ENCODE measurements at places on chromosomes 2 and 18. TPM values are rescaled to one million over a fixed set of nuclear protein-coding genes. Genes with fewer than 3 reads are reported as not detected.
A peak's percentile ranks its signal among the peaks of the same experiment; 100 is the strongest.

DNA sequence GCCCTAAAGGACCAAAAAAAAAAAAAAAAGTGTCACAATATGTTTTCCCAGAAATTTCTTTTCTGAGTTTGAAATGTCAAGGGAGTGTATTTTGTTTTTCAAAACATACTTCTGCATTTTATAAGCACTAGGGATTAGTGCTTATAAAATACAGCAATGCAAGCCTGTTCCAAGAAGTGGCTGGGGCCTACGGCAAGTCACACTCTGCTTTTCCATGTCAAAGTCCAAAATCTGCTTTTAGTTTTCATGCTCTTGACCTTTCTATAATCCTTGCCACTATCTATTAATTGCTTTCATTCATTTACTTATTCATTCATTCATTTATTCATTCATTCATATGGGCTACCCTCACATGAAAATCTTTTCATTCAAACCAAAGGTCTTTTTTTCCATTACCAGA lies 100.1 kb upstream of the UXS1 start:
- H3K36me3 ChIP-seq = no peaks in the 10 kb centered on the region
- no peak overlapping the region for H3K27ac ChIP-seq
- H3K27me3 ChIP-seq = no peaks in the 10 kb centered on the region
- no peak for DNase-seq
- no peaks in the 10 kb centered on the region for H3K4me1 ChIP-seq

DNA sequence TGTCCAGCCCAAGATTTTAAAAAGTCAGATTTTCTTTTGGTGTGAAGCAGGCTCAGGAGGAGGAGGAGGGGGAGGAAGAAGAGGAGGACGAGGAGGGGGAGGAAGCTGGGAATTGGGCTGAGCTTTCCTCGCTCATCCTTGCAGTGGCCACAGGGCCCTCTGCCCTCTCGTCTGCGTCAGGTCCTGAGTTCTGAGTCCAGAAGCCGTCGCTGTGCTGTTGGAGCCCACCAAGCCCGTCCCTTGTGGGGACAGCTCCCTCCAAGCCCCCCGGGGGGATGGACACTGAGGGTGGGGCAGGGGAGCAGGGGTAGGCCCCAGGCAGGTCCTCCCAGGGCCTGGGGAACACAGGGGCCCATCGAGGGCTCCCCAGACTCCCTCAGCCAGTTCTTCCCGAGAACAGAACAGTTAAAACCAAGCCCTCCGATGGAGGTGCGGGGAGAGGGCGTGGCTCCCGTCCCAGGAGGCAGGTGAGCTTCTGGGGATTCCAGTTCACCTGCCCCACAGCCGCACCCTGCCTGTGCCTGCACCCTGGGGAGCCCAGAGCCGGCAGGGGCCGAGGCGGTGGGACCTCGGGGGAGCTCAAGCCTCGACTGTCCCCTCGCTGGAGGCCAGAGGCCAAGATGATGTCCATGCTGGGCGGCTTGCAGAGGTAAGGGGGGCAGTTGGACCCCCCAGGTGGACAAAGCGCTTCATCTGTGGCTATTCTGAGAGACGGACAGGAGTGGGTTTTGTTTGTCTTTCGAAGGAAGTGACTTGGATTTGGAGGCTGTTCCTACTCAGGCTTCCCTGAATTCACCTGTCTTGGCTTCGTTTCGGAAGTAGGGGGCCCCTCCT lies at the start of gene GAL3ST2:
GAL3ST2 (plus strand) TSS at position 487 of the 834 bp plus-strand sequence; CDS start at position 621, 134 bp downstream.
- no peak within 1 kb of the TSS for H3K27ac ChIP-seq
- no peaks in the 10 kb centered on the region for H3K36me3 ChIP-seq
- no peak for DNase-seq
- peaks cover 6% of the 10 kb centered on the region for H3K4me1 ChIP-seq
- no peaks in the 10 kb centered on the region for H3K27me3 ChIP-seq
- no peak within 1 kb of the TSS for H3K4me3 ChIP-seq

DNA sequence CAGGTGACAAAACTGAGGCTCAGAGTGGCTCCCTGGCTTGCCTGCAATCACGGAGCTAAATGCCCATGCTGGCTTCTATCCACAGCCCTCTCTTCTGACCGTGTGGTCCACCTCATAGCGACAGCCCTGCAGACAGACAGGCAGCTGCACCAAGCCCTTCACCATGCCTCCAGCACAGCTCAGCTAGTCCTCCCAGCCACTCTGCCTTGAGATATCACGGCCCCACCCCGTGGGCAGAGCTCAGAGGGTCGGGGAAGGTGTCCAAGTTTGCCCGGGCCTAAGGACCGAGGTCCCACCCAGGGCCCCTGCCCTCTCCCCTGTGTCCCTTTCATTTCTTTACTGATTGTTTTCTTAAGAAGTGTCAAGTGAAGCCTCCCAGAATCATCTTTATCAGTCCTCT lies 128.2 kb upstream of the GLI2 start:
- no peaks in the 10 kb centered on the region for H3K4me1 ChIP-seq
- no peaks in the 10 kb centered on the region for H3K36me3 ChIP-seq
- no peak overlapping the region for H3K4me3 ChIP-seq
- no peak overlapping the region for H3K27ac ChIP-seq
- peaks cover 39% of the 10 kb centered on the region for H3K27me3 ChIP-seq
- DNase-seq = no peak

DNA sequence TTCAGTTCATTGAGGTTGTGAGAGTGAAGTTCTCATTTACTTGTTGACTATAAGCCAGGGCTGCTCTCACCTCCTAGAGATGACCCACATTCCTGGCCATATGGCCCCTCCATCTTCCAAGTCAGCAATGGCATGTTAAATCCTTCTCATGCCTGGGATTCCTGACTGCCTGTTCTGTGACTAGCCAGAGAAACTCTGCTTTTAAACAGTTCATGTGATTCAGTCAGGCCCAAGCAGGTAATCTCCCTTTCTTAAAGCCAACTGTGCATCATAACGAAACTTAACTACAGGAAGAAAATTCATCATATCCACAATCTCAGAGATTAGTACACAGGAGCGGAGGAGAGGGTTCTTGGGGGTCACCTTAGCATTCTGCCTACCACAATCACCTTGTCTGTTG lies 11.5 kb downstream of the DPP4 start:
- no peak for DNase-seq
- no peaks in the 10 kb centered on the region for H3K36me3 ChIP-seq
- H3K4me1 ChIP-seq = no peaks in the 10 kb centered on the region

DNA sequence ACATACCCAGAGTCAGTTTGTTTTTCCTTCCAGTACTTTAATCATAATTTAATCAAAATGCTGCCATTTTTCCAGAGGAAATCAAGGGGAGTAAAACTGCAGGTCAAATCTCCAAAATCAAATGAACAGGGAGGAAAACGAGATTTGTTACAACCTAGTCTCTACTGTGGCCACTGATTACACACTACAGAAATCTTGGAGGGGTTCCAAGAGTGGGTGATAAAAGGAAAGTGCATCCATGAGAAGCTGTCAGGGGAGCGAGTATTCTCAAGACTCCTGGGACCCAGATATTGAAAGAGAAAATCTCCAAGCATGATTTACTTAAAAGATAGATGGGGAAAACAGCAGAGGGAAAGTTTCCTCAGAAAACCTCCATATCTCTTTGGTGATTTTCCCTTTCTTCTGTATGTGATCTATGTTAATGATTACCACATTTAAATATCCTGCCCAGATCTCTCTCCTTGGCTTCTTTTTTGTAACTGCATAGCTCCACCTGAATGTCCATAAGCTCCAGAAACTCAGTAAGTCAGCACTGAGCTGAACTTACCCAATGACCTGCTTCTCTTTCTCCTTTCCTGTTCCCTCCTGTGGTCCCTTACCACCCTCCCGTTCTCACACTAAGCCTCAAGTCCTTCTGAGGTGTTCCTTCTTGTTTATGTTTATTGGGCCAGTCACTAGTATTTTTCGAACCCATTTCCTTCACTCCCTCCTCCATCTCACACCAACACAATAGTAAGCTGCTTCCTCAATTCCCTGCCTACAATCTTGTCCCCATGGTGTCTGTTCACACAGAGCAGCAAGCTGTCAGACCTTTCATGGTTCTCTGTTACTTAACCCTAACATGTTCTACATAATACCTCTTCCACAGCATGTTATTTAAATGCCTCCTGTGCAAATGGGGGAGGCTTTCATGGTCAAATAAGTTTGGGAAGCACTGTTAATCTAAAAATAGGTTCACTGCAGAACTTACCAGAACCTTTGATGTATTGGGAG lies 73.9 kb upstream of the TWSG1 start:
- H3K4me3 ChIP-seq = no peak overlapping the region
- H3K4me1 ChIP-seq = no peaks in the 10 kb centered on the region
- H3K27me3 ChIP-seq = no peaks in the 10 kb centered on the region
- no peak overlapping the region for H3K27ac ChIP-seq
- DNase-seq = peak; percentile 29
- peaks cover 7% of the 10 kb centered on the region for H3K36me3 ChIP-seq

DNA sequence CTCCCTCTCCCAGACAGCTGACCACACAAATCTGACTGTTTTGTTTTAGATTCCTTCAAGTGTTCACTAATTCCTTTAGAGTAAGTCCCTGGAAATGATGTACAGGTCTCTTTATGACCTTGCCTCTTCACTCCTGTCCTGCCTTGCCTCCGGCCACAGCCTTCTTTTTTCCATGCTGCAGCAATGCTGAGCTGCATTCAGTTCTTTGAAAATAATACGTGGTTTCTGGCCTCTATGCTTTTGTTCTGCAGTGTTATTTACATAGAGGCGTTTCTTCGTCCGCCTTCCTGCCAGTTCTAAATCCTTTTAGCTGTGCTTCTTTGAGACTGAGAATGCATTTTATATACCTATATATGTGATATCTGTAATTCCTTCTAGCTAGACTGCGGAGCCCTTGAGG lies 87.2 kb downstream of the PPP1R1C start:
- H3K27me3 ChIP-seq = no peaks in the 10 kb centered on the region
- H3K36me3 ChIP-seq = no peaks in the 10 kb centered on the region
- H3K4me3 ChIP-seq = no peak overlapping the region
- no peaks in the 10 kb centered on the region for H3K4me1 ChIP-seq
- H3K27ac ChIP-seq = no peak overlapping the region

DNA sequence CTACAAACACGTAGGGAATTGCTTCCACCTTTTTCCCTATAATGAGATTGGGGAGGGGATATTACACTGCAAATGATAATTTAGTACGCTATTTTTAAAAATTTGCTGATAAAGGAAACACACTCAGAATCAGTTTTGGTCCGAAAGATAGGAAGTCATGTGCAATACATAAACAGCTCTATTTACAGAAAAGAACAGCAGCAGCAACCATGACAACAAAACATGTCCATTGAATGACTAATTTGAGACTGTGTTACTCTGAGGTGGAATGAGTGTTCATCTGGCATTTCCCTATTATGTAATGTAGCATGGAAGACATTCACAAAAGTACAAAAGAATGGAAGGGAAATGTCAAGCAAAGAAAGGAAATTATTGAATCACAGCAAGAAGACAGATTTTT lies 337.2 kb downstream of the NBAS start:
- H3K4me1 ChIP-seq = no peaks in the 10 kb centered on the region
- DNase-seq = peak; percentile 87
- H3K36me3 ChIP-seq = no peaks in the 10 kb centered on the region
- no peaks in the 10 kb centered on the region for H3K27me3 ChIP-seq
- H3K4me3 ChIP-seq = no peak overlapping the region
- H3K27ac ChIP-seq = no peak overlapping the region

DNA sequence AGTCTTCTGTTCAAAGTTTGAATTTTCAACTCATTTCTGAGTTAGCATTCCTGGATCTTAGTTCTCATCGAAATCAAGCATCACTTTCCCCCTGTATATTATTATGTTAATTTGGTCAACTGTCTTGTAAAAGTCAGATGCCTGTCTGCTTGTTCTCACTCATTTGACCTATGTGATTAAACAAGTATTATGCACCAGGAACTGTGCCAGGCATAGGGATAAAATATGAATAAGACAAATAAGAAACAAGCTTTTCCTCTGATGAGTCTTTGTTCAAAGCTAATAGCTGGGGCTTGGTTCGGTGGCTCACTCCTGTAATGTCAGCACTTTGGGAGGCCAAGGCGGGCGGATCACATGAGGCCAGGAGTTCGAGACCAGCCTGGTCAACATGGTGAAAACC lies 19.7 kb upstream of the EMILIN2 start:
- H3K36me3 ChIP-seq = no peaks in the 10 kb centered on the region
- peak; percentile 27 for DNase-seq
- no peaks in the 10 kb centered on the region for H3K27me3 ChIP-seq
- peak overlapping the region; percentile 60 for H3K27ac ChIP-seq
- peaks cover 6% of the 10 kb centered on the region for H3K4me1 ChIP-seq
- no peak overlapping the region for H3K4me3 ChIP-seq

DNA sequence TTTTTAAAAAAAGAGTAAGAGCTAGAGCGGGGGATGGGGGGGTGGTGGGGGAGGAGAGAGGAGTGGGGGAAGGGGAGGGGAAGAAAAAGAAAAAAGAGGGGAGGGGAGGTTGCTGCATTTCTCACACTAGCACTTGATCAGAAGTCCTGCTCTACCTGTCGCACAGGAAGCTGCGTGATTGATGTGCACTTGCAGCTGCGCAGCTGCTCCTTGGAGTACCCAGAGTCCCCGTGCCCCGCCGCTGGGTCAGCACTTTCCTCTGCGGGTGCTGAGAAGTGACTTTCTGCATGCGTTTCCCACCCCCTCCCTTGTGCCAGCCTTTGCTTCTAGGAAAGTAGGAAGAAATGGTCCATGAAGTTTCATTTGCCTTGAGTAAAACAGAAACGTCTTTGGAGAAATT lies 297.3 kb downstream of the ETAA1 start:
- H3K27me3 ChIP-seq = no peaks in the 10 kb centered on the region
- H3K36me3 ChIP-seq = no peaks in the 10 kb centered on the region
- DNase-seq = peak; percentile 11

GRCh38 chr2:174518395-174518794 lies 31.6 kb upstream of the GPR155 start:
- no peaks in the 10 kb centered on the region for H3K4me1 ChIP-seq
- no peaks in the 10 kb centered on the region for H3K36me3 ChIP-seq
- H3K27me3 ChIP-seq = no peaks in the 10 kb centered on the region
- H3K27ac ChIP-seq = no peak overlapping the region
- DNase-seq = no peak

- no peak for DNase-seq
- no peaks in the 10 kb centered on the region for H3K4me1 ChIP-seq
- peaks cover 18% of the 10 kb centered on the region for H3K27me3 ChIP-seq
- no peak overlapping the region for H3K27ac ChIP-seq
- H3K4me3 ChIP-seq = peak overlapping the region; percentile 55
- H3K36me3 ChIP-seq = no peaks in the 10 kb centered on the region
Measured at GRCh38 chr2:186695081-186695756, 1.4 kb downstream of the FAM171B start.

- H3K27me3 ChIP-seq = peaks cover 16% of the 10 kb centered on the region
- no peak overlapping the region for H3K27ac ChIP-seq
- no peaks in the 10 kb centered on the region for H3K36me3 ChIP-seq
- H3K4me1 ChIP-seq = peaks cover 13% of the 10 kb centered on the region
- no peak overlapping the region for H3K4me3 ChIP-seq
Measured at GRCh38 chr2:70557171-70557838, 3.7 kb upstream of the TGFA start.

DNA sequence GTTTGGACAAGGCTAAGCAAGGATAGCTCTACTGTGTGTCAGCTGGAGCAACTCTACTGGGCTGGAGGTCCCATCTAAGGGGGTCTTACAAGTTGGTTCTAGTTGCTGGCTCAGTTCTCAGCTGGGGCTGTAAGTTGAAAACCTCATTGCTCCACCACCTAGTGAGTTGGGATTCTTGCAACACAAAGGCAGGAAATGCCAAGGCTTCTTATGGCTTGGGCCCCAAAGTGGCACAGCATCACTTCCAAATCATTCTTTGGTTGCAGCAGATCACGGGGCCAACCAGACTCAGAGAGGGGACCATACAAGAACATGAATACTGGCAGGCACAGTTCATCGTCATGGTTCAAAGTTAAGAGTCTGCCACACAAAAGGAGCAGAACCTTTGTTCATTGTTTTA lies 332.7 kb downstream of the LRRTM1 start:
- no peak for DNase-seq
- H3K4me1 ChIP-seq = no peaks in the 10 kb centered on the region
- no peak overlapping the region for H3K27ac ChIP-seq
- H3K4me3 ChIP-seq = no peak overlapping the region

The KCNJ3 gene
- 3.3 TPM for total RNA-seq

The MARCHF4 gene
- not detected for total RNA-seq

The IL1R2 gene
- not detected for total RNA-seq

The SH3RF3 gene
- 1.4 TPM for total RNA-seq
